CD4-positive, alpha-beta T cell treated with Interleukin-6 at 100 ng/mL for 8 hours (primary cell): ENCODE measurements at places on chromosomes 3 and 15.

GRCh38 chr3:137099364-137100219 lies 141.8 kb downstream of the IL20RB start:
- no peak for DNase-seq

DNA sequence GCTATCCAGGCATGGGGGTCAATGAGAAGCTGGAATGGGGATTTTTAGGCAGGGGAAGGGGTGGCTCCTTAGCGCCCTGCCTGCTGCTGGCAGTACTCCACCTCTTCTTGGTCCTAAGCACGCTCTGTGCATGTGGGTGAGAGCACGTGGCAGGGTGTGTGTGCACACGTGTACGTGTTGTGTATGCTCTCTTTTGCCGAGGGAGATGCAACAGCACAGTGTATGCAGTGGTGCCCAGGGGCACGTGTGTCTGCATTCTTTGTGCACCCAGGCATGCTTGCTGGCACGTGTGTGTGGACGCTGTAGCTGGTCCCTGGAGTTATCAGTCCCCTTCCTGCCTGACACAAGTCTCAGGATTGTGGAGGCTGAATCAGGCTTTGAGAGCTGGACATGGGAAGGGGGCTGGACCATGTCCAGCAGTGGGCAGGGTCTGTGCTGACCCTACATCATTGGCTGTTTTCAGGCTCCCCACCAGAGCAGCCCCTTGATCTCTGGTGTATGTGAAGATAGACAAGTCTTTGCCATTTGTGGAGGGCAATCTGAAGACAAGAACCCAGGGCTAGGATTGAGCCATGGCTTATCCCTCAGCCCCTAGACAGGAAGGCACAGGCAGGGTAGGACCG lies 1.9 kb upstream of the CAMKV start:
- no peak for DNase-seq

DNA sequence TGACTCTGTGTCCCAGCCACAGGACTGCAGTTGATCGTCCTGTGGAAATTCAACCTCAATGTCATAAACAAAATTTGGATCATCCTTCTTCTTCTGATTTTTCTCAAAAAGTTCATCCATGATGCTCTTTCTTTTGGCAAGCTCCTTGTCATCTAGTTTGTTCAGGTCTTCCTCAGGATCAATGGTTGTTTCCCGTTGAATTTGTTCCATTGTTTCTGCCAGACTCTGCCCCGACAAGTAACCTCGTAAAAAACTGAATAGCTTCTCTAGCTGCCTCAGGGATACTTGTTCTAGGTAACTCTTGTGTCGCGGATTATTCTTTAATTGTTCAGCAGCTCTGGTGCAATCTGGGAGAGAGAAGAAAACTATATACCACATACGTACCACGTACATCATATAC lies 4.5 kb downstream of the CEP19 start:
- DNase-seq: no peak

- DNase-seq: no peak
These were observed 50.4 kb upstream of the DCLK3 start for GRCh38 chr3:36814776-36815175.

GRCh38 chr15:52100807-52101442 lies 11.7 kb downstream of the BCL2L10 start:
- no peak for DNase-seq
